Amniotic stem cell (primary cell): ENCODE measurements at places on chromosomes 13 and 19.

DNA sequence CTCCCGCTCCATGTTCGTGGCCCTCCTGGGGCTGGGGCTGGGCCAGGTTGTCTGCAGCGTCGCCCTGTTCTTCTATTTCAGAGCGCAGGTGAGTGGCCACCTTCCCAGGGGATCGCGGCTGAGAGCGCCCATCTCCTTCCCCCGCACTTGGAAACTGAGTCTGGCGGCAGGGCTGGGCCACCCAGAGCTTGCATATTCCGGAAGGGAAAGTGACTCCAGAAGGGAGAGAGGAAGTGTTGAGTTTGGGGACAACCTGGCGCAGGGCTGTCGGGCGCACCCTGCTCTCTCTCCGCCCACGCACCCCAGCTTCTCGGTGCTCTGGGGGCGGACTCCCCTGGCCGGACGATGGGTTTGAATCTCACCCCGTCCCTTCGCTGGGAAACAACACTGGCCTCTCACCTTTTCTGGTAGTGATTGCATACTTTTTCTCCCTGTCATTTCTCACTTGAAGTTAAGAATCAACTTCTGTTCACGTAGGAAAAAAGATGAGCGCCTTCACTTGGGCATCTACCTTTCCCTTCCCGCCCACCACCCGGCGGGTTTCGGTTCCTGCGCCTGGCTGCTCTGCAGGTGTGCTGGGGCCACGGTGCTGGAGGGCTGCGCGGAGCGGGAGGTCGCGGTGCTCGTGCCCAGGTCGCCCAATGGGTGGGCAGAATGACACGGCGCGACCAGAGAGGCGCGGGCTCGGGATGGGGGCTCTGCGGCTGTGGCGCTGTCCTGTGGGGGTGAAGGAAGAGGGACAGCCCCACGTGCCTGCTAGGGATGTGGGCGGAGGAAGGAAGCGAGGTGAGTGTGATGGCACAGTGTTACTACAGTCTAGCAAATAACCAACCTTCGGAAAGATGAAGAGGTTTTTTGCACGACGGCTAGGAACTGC lies 721 bp downstream of the TNFSF11 start:
- no peak for DNase-seq

- no peak for DNase-seq
These were observed 247.7 kb downstream of the SLITRK1 start for GRCh38 chr13:83634601-83635000.

GRCh38 chr13:64525687-64526086 lies 2704.4 kb downstream of the PCDH9 start:
- DNase-seq: no peak

DNA sequence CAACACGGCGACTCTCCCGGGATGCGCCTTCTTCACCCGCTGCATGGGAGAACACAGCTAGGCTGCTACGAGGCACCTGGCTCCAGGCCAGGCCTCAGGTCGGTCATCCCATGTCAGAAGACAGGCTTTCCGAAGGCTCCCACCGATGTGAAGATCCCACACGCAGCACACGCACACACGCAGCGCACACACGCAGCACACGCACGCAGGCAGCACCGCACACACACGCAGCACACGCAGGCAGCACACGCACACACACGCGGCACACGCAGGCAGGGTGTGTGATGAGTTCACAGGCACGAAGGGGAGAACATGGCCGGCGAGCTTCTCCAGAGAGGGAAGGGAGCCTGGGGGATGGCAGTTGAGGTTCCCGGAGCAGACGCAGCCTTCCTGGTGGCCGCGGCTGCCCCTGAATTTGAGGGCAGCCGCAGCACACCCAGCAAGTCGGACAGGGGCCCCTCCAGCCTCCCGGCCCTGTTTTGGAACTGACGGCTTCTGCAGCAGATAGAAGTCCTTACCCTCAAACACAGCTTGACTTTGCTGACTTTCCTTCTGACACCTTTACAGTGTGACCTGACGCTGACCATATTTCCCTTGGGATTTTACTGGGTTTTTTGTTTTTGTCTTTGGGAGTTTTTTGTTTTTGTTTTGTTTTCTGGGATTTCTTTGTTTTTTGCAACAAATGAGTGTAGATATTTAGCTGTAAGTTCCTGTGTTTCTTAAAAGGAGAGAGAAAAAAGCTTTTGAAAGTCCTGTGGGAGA lies 55.9 kb downstream of the RASA3 start:
- DNase-seq: no peak

DNA sequence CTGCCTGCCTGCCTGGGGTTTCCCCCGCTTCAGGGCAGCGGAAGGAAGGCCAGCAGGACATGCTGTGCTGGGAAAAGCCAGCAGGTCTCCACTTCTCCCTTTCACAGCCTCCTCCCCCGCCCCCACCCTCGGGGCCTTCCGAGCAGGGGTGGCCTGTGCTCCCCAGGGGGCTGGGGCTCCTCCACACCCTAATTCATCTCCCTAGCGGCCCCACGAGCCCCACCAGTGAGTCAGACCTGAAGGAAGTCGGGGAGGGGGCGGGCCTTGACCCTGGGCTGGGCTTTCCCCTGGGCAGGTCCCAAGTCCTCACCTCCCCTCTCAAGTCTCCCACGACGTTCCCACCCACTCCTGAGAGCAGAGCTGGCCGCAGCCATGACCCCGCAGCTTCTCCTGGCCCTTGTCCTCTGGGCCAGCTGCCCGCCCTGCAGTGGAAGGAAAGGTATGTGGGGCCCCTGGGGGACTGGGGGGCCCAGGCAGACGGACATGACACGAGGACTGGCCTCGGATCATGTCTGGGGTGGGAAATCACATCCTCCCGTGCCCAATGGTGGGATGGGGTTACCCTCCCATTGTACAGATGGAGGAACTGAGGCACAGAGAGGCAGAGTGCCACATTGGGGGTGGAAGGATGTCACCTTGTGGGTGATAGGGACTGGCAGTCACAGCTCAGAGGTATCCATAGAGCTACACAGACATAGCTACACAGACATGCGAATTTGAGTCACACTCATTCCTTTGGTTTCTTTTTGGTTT lies at the start of gene EBI3:
EBI3 (plus strand) TSS at position 345 of the 753 bp plus-strand sequence; CDS start at position 373, 28 bp downstream.
- DNase-seq: no peak

- DNase-seq: no peak
These were observed 32.2 kb upstream of the TPT1 start for GRCh38 chr13:45373162-45373547.

GRCh38 chr13:23636360-23636759 lies 66.1 kb downstream of the TNFRSF19 start:
- no peak for DNase-seq

GRCh38 chr13:98839856-98840769 lies 87.6 kb upstream of the SLC15A1 start:
- no peak for DNase-seq

GRCh38 chr13:105097521-105097920 lies 1437.9 kb downstream of the EFNB2 start:
- DNase-seq: no peak

DNA sequence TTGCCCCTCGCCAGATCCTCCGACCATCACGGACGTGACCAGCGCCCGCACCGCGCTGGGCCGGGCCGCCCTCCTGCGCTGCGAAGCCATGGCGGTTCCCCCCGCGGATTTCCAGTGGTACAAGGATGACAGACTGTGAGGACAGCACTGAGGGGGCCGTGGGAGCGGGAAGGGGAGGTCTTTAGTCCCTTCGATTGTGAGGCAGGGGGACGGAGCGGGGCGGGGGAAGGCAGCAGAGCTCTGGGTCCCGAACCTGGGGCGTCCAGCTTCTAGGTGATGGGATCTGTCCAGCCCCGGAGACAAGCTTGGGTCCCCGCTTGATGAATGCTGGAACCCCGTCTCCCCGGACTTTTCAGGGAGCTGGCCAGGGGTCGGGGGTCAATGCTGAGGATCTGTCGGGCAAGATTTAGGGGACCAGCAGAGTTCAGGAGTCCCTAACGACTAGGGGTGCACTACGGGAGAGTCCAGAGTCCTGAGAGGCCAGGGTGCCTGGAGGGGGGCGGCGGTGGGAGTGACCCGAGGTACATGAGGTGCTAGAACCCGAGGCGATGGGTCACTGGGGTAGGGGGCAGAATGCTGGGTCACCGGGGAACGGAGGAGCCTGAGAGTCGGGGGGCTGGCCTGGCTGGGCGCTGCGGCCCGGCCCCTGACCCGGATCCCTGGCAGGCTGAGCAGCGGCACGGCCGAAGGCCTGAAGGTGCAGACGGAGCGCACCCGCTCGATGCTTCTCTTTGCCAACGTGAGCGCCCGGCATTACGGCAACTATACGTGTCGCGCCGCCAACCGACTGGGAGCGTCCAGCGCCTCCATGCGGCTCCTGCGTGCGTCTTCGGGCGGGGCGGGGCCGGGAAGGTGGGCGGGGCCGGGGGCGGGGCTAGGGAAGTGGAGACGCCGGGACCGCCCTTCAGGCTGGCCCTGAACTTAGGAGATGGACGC lies 14.6 kb downstream of the VSIG10L start:
- no peak for DNase-seq

DNA sequence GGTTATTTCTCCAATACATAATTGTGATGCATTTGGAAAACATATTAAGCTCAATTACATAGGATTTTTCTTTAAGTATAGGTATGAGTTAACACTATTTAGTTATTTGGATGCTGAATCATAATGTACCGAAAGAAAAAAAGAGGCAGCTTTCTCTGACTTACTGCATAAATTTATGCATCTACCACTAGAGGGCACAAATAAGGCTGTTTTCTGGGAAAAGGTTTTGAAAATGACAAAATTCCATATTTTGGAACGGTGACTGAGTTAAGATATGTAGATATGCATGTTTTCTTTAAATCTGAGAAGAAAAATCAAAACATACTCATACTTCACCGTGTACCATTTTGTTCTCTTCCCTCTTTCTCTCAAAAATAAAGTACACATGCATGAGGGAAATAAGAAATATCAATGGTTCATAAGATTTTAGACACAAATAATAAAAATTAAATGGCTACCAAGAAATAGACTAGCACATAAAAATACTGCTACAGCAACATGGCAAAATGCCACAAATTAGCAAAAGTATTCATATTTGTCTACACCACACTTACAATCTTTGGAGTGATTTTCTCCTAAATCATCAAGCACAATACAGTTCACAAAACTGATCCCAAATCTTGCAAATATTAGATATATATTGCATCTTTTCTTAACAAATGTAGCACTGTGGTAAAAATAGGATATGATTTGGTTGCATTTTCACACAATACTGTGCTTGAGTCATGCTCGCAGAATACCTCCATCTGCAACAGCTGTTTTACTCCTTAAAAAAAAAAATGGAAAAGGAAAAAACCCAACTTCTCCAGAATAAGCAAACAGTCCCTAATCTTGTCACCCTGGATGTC lies 260.0 kb downstream of the FGF14 start:
- DNase-seq: no peak
